ENCODE measurements at places on chromosomes 12 and 14.

DNA sequence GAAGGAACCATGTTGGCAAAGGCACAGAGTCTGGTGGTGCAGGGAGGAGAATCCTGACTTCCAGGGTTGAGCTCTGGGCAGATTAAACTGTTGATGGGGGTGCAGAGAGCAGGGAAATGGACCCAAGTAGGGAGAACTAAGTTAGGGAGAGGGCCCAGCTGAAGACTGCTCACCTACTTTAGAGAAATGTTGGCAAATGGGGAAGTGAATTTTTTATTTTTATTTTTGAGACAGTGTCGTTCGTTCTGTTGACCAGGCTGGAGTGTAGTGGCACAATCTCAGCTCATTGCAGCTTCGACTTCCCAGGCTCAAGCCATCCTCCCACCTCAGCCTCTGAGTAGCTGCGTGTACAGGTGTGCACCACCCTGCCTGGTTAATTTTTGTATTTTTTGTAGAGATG is 32.1 kb upstream of the TUBA1A start:
- no peak for DNase-seq

- no peak for DNase-seq
These were observed 58.7 kb upstream of the PDE3A start for GRCh38 chr12:20309504-20310148.

DNA sequence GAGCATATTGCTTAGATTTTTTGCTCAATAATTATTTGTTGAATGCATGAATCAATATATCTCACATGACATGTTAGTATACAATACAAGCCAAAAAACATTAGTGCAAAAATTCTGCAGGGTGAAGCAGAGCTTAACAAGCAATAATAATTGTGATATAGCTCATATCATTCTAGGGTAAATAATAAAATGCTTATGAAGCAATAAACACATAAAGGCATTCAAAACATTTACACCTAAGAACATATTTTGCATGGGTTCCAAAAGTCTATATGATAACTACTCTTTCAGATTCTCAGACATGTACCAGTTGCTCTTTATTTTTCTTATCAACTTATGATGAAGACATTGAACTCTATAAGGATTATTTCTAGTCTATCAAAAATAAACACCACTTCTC is 886.2 kb downstream of the TRHDE start:
- no peak for DNase-seq

- no peak for DNase-seq
These were observed 8.2 kb downstream of the PRKCH start for GRCh38 chr14:61329478-61330051.

DNA sequence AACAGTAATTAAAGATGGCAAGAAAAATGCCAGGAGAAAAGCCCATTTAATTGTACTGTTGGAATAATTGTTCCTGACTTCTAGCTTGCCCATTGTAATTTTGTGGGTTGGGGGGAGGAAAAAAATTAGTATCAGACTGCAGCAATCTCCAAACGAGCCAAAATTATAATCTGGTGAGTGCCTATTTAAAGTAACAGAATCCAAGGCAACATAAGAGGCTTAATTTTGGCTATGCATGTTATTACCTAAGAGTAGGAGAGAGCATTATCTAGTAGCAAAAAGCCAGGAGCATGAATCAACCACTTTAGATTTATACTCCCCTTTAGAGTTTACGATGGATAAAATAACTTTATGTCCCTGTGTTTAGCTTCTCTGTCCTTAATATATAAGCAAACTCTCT is 14.6 kb upstream of the DENND5B start:
- no peak for DNase-seq

All from activated CD4-positive, alpha-beta T cell treated with anti-CD3 and anti-CD28 coated beads, Interleukin-2, Interleukin-4, amounts not matched to agents 100 ng/mL and 50 ng/mL, durations not matched to agents 16 hours and 8 hours (primary cell).